Sigmoid colon (tissue), 7 donors: ENCODE measurements at places on chromosomes 3 and 15. TPM values are rescaled to one million over a fixed set of nuclear protein-coding genes. Genes with fewer than 3 reads are reported as not detected.

DNA sequence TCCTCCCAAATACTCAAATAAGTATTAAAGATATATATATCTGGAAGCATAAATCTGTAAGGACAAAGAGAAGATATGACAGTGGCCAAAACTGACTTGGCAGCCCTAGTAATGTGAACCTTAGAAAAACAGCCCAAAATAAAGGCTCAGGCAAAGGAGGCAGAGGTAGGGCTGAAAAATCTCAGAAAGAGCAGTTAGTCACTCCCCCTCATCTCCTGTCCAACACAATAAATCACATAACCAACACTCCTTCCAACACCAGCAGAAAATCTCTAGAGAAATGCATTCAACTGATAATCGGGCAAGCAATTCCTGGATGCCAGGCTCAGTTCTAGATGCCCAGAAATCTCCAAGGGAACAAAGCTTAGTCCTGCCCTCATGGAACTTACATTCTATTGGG is 22.1 kb upstream of the CHRM5 start:
- no peaks in the 10 kb centered on the region for H3K4me1 ChIP-seq
- DNase-seq: no peak
- no peaks in the 10 kb centered on the region for H3K36me3 ChIP-seq
- no peaks in the 10 kb centered on the region for H3K27me3 ChIP-seq
- no peak overlapping the region for H3K4me3 ChIP-seq

DNA sequence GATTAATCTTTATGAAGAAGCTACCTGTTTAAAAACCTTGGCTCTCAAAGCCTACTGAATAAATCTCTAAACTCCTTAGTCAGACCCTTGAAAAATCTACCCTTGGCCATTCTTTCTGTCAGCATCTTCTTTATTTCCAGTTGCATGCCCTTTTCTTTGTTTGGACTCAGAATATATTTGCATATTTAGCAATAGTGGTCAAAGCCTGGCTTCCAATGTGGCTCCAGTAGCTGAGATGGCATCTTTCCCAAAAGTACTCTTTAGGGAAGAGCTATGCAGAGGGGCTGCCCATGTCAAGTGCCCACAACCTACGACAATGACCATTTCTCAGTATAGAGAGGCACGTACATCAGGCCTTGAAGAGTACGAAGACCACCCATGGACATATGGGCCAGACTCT is 47.2 kb downstream of the TLNRD1 start:
- no peaks in the 10 kb centered on the region for H3K36me3 ChIP-seq
- DNase-seq: no peak

GRCh38 chr15:45134682-45135604 is 5.1 kb downstream of the DUOX1 start:
- H3K36me3 ChIP-seq: no peaks in the 10 kb centered on the region
- no peak overlapping the region for H3K27ac ChIP-seq

DNA sequence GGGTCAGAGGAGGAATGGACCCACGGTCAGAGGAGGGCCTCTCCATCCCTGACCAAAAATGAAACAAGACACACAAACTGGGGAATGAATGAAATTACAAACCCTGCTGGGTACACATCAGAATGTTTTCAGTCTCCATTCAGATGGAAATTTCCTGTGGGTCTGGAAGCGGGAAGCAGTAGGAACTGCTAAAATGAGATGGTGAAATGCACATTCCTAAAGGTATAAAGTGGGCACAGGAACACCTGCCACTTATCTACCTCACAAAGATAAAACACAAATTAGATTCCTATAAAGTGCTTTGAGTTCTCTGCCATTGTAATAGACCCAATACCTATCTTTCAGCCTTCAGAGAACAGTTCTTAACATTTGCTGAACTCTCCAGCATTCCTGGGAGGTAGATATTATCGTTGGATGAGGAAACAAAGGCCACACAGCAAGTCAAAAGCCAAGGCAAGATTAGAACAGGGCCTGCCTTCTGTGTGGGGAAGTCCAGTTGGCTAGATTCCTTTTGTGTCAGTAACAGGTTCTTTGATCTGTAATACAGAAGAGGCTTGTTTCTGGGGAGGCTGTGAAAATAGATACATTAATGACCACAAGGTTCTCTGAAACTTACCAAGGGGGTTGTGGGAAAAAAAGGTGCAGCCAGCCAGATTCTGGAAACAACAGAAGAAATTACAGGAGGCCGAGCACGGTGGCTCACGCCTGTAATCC is 98.4 kb downstream of the IGF2BP2 start:
- no peak for DNase-seq
- H3K27ac ChIP-seq: no peak overlapping the region
- H3K4me1 ChIP-seq: no peaks in the 10 kb centered on the region
- H3K36me3 ChIP-seq: no peaks in the 10 kb centered on the region

- H3K4me3 ChIP-seq: no peak overlapping the region
- H3K4me1 ChIP-seq: peaks cover 49% of the 10 kb centered on the region
- no peak overlapping the region for H3K27ac ChIP-seq
Measured at GRCh38 chr3:188470508-188471130, 316.7 kb downstream of the LPP start.

GRCh38 chr3:177371888-177372287 is 174.6 kb upstream of the TBL1XR1 start:
- no peak overlapping the region for H3K27ac ChIP-seq
- H3K36me3 ChIP-seq: no peaks in the 10 kb centered on the region
- DNase-seq: no peak

DNA sequence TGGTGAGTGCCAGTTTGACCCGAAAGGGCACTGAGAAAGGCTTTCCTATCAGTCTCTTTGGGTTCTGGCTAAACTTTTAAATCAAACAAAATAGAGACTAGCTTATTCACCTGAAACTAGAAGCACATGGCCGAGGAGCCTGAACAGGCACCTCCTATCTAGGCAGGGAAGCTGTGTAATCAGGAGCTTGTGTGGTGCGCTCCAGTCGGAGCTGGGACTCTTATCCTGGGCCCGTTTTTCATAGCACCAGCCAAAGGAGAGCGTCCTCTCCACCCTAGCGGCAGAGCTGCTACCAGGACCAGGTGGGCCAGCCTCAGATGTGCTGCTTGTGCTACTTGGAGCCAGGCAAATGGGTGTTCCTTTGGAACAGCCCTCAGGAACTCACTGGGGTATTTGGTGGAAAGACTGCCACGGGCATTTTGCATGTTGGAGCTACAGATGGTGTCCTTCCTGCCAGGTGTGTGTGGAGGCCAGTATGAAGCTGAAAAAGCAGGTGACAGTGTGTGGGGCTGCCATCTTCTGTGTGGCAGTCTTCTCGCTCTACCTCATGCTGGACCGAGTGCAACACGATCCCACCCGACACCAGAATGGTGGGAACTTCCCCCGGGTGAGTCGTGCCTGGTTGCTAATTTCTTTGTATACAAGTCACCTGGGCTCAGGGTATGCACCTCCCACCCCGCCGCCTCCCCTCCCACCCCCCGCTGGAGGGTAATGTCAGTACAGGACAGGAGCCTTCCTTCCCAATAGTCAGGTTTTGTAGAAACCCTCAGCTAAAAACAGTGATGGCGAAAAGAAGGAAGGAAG is 833 bp downstream of the MAN2A2 start:
- no peak for DNase-seq
- H3K36me3 ChIP-seq: peaks cover 31% of the 10 kb centered on the region
- peak overlapping the region; percentile 96 for H3K27ac ChIP-seq
- H3K27me3 ChIP-seq: no peaks in the 10 kb centered on the region

DNA sequence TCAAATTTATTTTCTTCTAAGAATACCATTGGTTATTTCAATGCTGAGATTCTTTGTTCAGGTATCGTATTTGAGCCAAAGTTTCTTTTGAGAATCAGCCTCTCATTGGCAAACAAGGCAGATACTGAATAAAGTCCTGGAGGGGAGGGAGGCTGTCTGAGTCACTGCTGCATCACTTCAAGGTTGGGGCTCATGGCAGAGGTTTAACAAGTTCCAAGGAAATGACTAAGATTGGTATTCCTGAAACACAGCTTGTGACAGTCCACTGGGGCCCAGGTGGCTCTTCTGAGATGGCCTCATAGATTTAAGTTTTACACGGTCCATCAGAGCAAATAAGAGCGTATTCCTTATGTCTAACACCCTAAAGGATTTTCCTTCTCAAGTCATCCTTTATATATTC is 213.8 kb upstream of the STAC start:
- no peaks in the 10 kb centered on the region for H3K27me3 ChIP-seq
- H3K4me3 ChIP-seq: no peak overlapping the region
- no peaks in the 10 kb centered on the region for H3K36me3 ChIP-seq
- DNase-seq: no peak

GRCh38 chr3:72346526-72346926 is 501.7 kb downstream of the SHQ1 start:
- H3K27me3 ChIP-seq: no peaks in the 10 kb centered on the region
- H3K36me3 ChIP-seq: no peaks in the 10 kb centered on the region
- DNase-seq: peak; percentile 86

DNA sequence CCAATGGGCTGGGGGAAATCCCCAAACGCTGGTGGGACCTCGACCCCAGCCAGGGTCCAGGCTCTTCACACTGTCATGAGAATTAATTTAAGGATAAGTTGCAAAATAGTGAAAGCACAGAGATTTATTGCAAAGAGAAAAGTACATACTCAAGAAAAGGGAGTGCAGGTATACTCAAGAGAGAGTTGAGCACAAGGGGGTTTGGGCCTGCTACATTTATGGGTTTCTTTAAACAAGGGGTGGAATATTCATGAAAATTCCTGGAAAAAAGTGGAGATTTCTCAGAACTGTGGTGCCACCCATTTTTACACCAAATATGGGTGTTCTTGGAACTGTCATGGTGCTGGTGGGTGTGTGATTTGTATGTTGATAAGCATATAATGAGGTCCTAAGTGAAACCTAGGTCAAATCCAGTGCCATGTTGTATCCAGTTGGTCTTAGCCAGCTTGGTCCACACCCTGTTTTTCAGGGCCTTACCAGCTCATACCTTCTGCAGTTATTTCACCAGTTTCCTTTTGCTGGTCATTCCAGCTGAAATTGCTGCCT is 32.6 kb upstream of the NEO1 start:
- no peak overlapping the region for H3K27ac ChIP-seq
- no peak overlapping the region for H3K4me3 ChIP-seq
- DNase-seq: no peak
- no peaks in the 10 kb centered on the region for H3K4me1 ChIP-seq
- H3K27me3 ChIP-seq: no peaks in the 10 kb centered on the region

- no peak overlapping the region for H3K4me3 ChIP-seq
- no peak for DNase-seq
- no peak overlapping the region for H3K27ac ChIP-seq
- no peaks in the 10 kb centered on the region for H3K4me1 ChIP-seq
Measured at GRCh38 chr3:42898896-42899675, 6.9 kb upstream of the ZNF662 start.

GRCh38 chr3:57910990-57911389 is 97.2 kb upstream of the FLNB start:
- peaks cover 24% of the 10 kb centered on the region for H3K36me3 ChIP-seq
- H3K27ac ChIP-seq: peak overlapping the region; percentile 57
- no peaks in the 10 kb centered on the region for H3K27me3 ChIP-seq
- DNase-seq: no peak

DNA sequence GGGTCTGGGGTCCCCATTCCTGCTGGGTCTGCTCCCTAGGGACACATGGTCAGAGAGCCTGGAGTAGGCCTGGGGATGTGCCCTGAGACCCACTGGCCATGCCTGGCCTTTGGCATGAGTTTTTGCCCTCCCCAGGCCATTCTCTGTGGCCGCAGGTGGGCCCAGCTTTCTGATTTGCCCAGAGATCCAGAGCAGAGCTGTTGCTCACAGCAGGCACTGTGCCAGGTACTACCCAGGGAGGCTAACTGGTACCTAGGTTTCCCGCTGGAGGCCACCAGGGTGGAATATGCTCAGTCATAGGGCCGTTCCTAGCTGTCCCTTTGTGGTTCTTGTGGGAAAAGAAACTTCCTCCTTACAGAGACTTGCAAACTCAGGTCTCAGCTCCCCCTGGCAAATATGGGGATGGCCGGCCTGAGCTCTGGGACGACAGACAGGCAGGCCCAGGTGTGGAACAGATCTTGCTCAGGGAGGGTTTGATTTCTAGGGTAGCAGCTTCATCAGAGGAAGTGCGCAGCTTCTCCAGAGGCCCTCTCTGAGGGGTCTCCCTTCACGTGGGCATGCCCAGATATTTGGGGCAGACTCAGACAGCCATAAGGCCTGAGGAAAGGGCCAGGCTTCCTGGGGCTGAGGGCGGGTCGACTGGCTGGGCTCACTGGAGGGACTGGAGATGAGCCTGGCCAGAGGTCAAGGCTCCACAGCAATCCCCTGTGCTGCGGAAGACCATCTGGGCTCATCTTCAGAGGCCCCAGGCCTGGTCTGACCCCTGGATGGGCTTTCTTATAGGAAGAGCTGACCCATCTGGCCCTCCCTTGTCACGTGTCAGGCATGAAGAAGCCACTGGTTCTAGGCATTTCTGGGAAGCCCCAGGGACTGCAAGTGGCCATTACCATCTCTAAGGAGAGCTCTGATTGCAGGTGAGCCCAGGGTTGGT is 28.0 kb downstream of the ACAA1 start:
- no peak overlapping the region for H3K4me3 ChIP-seq
- no peaks in the 10 kb centered on the region for H3K4me1 ChIP-seq
- peak; percentile 53 for DNase-seq
- H3K27ac ChIP-seq: no peak overlapping the region
- H3K36me3 ChIP-seq: no peaks in the 10 kb centered on the region
- no peaks in the 10 kb centered on the region for H3K27me3 ChIP-seq

DNA sequence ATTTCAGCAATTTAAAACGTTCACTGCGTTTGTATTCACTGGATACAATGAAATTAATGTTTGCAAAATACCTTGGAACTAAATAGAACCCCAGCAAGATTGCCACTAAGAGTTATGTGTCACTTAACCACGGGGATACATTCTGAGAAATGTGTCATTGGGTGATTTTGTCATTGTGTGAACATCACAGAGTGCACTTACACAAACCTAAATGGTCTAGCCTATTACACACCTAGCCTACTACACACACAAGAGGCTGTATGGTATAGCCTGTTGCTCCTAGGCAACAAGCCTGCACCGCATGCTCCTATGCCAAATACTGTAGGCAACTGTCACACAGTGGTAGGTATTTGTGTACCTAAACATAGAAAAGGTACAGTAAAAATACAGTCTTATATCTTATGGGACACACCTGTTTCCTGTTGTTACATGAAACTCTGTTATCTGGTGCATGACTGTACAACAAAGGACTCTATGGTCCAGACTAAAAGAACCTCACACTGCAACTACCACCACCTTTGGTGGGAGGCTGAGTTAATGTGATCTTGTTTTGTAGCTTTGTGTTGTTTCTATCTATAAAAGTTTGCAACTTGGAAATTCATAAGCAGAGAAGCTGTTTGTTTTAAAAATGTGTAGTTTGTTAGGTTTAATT is 92.2 kb upstream of the NTRK3 start:
- no peaks in the 10 kb centered on the region for H3K4me1 ChIP-seq
- no peaks in the 10 kb centered on the region for H3K27me3 ChIP-seq
- no peak overlapping the region for H3K4me3 ChIP-seq
- H3K36me3 ChIP-seq: no peaks in the 10 kb centered on the region
- no peak overlapping the region for H3K27ac ChIP-seq

NEK10 gene
- total RNA-seq: 7.2 TPM

GPR149 gene
- not detected for total RNA-seq

KCNMB2 gene
- 1.9 TPM for total RNA-seq

CYP8B1 gene
- total RNA-seq: not detected

ADAMTS9 gene
- 61.6 TPM for total RNA-seq
